C1 segment of cervical spinal cord (tissue), 14 donors: ENCODE measurements at places on chromosomes 12 and 14.

DNA sequence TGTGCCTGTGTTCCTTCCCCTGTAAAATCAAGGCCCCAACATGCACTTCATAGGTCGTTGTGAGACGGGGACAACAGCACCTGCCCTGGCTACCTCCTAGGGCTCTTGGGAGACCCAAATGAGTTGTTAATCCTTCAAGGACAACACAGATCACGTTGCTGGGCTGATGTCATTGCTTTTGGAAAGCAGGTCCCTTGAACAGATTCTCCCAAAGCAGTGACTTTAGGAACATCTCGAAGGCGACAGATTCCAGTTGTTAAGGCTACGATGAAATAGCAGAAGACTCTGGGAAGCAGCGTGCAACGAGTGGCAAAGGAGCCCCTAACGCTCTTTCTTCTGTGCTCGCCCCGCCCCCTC is 26.2 kb upstream of the MAP1LC3B2 start:
- DNase-seq: no peak

DNA sequence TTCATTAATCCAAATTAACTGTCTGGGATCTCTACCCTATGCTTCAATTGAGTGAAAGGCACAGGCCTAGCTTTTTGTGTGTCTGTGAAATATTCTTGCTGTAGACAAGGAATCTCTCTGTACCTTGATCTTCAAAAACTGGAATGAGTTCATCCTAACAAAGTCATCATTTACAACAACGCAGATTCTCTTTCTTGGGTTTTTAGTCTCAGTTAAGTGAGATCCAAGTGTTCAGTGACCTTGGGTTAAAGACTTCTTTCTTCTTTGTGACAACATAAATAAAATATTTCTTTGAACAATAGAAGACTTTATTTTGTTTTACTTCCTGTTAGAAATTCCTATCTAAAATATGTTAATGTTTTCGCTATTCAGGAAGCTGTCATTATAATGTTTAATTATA is 192.2 kb upstream of the LMNTD1 start:
- DNase-seq: no peak

DNA sequence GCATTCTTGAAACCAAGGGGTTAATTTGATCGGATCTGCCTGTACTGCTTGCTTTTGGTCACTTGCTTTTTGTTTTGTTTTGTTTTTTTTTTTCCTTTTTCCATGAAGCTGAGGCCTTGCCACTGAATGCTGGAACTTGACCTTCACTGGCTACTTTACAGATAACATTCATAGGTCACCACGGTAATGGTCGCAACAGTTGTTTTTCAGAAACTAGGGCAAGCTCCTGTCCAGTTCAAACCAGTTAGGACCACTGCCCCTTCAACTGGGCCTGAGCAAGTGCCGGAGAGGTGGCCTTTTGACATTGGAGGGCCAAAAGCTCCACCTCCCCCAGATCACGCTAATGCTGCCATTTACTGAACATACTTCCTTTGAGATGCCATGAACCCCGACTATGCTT is 147.6 kb downstream of the FOXN3 start:
- DNase-seq: no peak

- no peak for DNase-seq
Observed at GRCh38 chr14:100178691-100179090, 19.2 kb upstream of the DEGS2 start.

- DNase-seq: peak; percentile 62
Observed at GRCh38 chr14:51094282-51094821, 553 bp downstream of the TRIM9 start.

- no peak for DNase-seq
Observed at GRCh38 chr14:32698831-32699230, 239.8 kb upstream of the NPAS3 start.

DNA sequence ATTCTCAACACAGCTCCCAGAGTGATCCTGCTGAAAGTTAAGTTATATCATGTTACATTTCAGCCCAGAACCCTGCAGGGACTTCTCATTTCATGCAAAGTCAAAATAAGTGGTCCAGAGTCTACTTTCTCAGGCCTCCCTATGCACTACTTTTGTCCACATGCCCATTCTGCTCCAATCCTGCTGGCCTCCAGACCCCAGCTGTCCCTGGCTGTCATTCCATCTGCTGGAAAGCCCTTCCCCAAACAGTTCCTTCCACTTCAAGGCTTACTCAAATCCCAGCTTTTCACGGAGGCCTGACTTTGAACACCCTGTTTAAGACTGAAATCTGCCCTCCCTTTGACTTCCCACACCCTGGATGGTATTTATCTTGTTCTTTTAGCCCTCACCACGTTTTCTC is 109.8 kb upstream of the DNM1L start:
- no peak for DNase-seq
